ENCODE measurements at places on chromosomes 7 and 10. TPM values are rescaled to one million over a fixed set of nuclear protein-coding genes. Genes with fewer than 3 reads are reported as not detected.

- DNase-seq = no peak
Observed at GRCh38 chr10:132064771-132065437, 842 bp upstream of the JAKMIP3 start.

DNA sequence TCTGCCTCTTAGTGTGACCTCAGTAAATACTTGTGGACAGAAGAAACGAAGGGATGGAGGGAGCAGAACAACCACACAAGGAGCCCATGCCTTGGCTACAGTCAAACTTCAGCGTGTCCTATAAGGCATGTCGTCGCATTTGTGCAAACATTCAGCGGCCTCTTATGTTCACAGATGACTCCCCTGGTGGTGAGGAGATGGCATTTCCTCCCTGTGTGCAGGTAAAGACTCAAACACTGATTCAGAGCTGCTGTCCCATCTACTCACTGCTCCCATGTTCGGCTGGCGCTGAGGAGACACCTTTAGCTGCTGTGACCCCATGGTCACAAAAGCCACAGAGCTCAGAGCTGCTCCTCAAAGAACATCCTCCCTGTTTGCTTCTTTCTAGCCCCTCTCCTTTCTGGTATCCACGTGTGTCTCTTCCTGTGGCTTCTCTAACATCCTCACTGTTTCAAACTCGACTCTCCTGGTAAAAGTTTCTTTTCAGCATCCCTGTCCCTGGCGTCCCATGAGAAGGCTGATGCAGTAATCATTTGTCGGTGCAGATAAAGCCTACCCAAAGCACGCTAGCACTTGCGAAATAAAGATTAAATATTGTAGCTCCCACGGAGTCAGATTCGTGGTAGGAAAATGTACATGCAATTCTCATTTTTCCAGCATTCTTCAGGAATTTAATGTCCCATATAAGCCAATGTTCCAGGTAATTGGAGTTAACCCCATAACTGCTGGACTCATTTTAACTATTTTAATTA is 124.9 kb upstream of the NEBL start:
- DNase-seq = no peak

GRCh38 chr10:29794776-29795611 is 160.2 kb upstream of the SVIL start:
- DNase-seq = no peak

DNA sequence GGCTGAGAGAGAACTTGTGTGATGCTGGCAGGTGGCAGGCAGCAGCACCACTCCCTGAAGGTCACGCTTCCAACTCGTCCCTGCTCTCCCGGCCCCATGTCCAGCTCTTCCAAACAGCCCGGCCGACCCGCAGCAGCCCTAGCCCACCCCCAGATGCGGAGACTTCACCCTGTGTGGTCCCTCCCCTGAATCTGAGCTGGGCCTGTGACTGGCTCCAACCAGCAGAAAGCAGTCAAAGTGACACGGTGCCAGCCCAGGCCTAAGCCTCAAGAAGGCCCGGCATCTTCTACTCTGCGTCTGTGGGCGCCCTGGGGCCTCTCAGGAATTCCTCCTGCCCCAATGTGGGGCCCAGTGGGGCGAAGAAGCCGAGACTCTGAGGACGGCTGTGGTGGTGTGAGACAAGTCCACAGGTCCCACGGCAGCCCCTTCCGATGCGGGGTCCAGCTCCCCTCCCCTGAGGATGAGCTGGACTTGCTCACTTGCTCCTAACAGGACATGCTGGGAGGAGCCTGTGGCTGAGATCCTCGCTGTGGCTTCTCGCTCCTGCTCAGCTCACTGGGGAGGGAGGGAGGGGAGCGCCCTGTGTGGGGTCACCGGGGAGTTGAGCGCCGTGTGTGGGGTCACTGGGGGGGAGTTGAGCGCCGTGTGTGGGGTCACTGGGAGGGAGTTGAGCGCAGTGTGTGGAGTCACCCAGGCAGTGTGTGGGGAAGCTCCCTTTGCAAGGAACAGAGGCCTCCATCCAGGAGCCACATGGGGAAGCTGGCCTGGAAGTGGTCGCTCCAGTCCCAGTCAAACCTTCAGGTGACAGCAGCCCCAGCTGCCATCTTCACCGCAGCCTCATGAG is 9.5 kb downstream of the STK32C start:
- DNase-seq = peak; percentile 57

Gene PDE1C
- 19.4 TPM for total RNA-seq

Gene BHLHA15
- total RNA-seq = not detected

Gene SNCG
- 55.0 TPM for total RNA-seq
